ENCODE measurements at places on chromosomes 5 and 9. TPM values are rescaled to one million over a fixed set of nuclear protein-coding genes. Genes with fewer than 3 reads are reported as not detected.

The GZMA gene
- total RNA-seq: not detected

The CEL gene
- total RNA-seq: 0.20 TPM

The SLC6A19 gene
- not detected for total RNA-seq

The TRAF1 gene
- 9.3 TPM for total RNA-seq

The DOCK8 gene
- 0.26 TPM for total RNA-seq

The ABITRAM gene
- 5.2 TPM for total RNA-seq

The CD14 gene
- 4.8 TPM for total RNA-seq

The FGD3 gene
- total RNA-seq: not detected

The GPBP1 gene
- 52.9 TPM for total RNA-seq

The DNM1 gene
- 1.9 TPM for total RNA-seq

The PCDHGB5 gene
- 34.3 TPM for total RNA-seq

The TYRP1 gene
- 2.5 TPM for total RNA-seq

The PCDHGA8 gene
- total RNA-seq: 4.0 TPM

The SURF1 gene
- 21.1 TPM for total RNA-seq
